ENCODE measurements at places on chromosomes 12 and 14. TPM values are rescaled to one million over a fixed set of nuclear protein-coding genes. Genes with fewer than 3 reads are reported as not detected.

BMP4 gene
- 17.4 TPM for polyA plus RNA-seq

EEF1AKMT3 gene
- polyA plus RNA-seq, result 3.3 TPM

OR10AD1 gene
- polyA plus RNA-seq, result not detected

MGAT4C gene
- polyA plus RNA-seq, result 0.06 TPM

RNF212B gene
- polyA plus RNA-seq, result 1.1 TPM

SLC25A47 gene
- polyA plus RNA-seq, result not detected

DBX2 gene
- polyA plus RNA-seq, result not detected

A2ML1 gene
- polyA plus RNA-seq, result 0.46 TPM

ACSM4 gene
- polyA plus RNA-seq, result not detected

SERPINA12 gene
- polyA plus RNA-seq, result not detected

CCDC196 gene
- polyA plus RNA-seq, result not detected

NPAS3 gene
- 1.6 TPM for polyA plus RNA-seq

MED13L gene
- 12.4 TPM for polyA plus RNA-seq

CNTN1 gene
- polyA plus RNA-seq, result 1.7 TPM

KRT77 gene
- not detected for polyA plus RNA-seq

ARHGEF40 gene
- polyA plus RNA-seq, result 18.9 TPM

CLEC4D gene
- polyA plus RNA-seq, result 0.20 TPM

SMOC1 gene
- 1.5 TPM for polyA plus RNA-seq

DHH gene
- 0.10 TPM for polyA plus RNA-seq

OR9K2 gene
- not detected for polyA plus RNA-seq

PLEKHD1 gene
- polyA plus RNA-seq, result 0.12 TPM

INHBC gene
- polyA plus RNA-seq, result not detected

CHST11 gene
- polyA plus RNA-seq, result 2.3 TPM

RD3L gene
- not detected for polyA plus RNA-seq

EFS gene
- polyA plus RNA-seq, result 20.6 TPM

CFAP54 gene
- 0.08 TPM for polyA plus RNA-seq

ACAD10 gene
- polyA plus RNA-seq, result 15.7 TPM

TMEM179 gene
- polyA plus RNA-seq, result not detected

SYCP3 gene
- polyA plus RNA-seq, result not detected

SPTLC2 gene
- 3.4 TPM for polyA plus RNA-seq

ADGRD1 gene
- 4.0 TPM for polyA plus RNA-seq

CFAP251 gene
- 0.85 TPM for polyA plus RNA-seq

TMEM233 gene
- 0.92 TPM for polyA plus RNA-seq

PLA2G1B gene
- 10.2 TPM for polyA plus RNA-seq

ETFBKMT gene
- polyA plus RNA-seq, result 1.1 TPM

CBX5 gene
- polyA plus RNA-seq, result 7.6 TPM

TAS2R20 gene
- 0.35 TPM for polyA plus RNA-seq

MAP3K9 gene
- polyA plus RNA-seq, result 1.1 TPM

ITGB7 gene
- polyA plus RNA-seq, result 0.56 TPM

MGP gene
- polyA plus RNA-seq, result 52.4 TPM

GMFB gene
- 27.4 TPM for polyA plus RNA-seq

GUCY2C gene
- polyA plus RNA-seq, result 0.31 TPM

TAS2R9 gene
- not detected for polyA plus RNA-seq

FAIM2 gene
- 1.6 TPM for polyA plus RNA-seq

GNPNAT1 gene
- 7.6 TPM for polyA plus RNA-seq

SLC6A13 gene
- polyA plus RNA-seq, result not detected

OLR1 gene
- 0.48 TPM for polyA plus RNA-seq

HCAR3 gene
- polyA plus RNA-seq, result 1.2 TPM

ANKS1B gene
- 1.7 TPM for polyA plus RNA-seq

RPS6KL1 gene
- polyA plus RNA-seq, result 2.0 TPM

REP15 gene
- 9.8 TPM for polyA plus RNA-seq

Data from stomach (tissue), 19 donors.